ENCODE measurements at places on chromosomes 12 and 14. TPM values are rescaled to one million over a fixed set of nuclear protein-coding genes. Genes with fewer than 3 reads are reported as not detected.
A peak's percentile ranks its signal among the peaks of the same experiment; 100 is the strongest.

- no peak overlapping the region for H3K4me3 ChIP-seq
- no peaks in the 10 kb centered on the region for H3K27me3 ChIP-seq
- no peak overlapping the region for H3K27ac ChIP-seq
- no peaks in the 10 kb centered on the region for H3K4me1 ChIP-seq
- DNase-seq = no peak
These were observed 40.9 kb upstream of the GSG1 start for GRCh38 chr12:13144266-13144828.

DNA sequence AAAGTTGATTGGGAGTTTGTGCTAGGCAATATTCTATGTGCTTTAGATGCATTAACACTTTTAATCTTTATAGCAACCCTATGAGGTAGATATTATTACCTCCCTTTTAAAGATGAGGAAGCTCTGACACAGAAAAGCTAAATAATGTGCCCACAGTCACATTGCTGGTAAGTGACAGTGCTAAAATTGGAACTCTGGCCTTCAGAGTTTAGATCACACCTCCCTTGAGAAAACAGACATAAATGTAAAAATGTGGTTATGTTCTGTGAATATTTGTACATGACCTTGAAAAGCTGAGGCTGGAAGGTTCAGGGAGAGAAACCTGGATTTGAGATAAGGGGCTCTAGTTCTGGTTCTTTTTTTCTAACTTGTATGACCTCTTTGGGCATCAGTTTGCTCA is 1.9 kb downstream of the ABHD4 start:
- DNase-seq = no peak
- no peak overlapping the region for H3K4me3 ChIP-seq
- H3K36me3 ChIP-seq = peaks cover 26% of the 10 kb centered on the region
- no peak overlapping the region for H3K27ac ChIP-seq
- H3K4me1 ChIP-seq = peaks cover 15% of the 10 kb centered on the region
- peaks cover 9% of the 10 kb centered on the region for H3K27me3 ChIP-seq

DNA sequence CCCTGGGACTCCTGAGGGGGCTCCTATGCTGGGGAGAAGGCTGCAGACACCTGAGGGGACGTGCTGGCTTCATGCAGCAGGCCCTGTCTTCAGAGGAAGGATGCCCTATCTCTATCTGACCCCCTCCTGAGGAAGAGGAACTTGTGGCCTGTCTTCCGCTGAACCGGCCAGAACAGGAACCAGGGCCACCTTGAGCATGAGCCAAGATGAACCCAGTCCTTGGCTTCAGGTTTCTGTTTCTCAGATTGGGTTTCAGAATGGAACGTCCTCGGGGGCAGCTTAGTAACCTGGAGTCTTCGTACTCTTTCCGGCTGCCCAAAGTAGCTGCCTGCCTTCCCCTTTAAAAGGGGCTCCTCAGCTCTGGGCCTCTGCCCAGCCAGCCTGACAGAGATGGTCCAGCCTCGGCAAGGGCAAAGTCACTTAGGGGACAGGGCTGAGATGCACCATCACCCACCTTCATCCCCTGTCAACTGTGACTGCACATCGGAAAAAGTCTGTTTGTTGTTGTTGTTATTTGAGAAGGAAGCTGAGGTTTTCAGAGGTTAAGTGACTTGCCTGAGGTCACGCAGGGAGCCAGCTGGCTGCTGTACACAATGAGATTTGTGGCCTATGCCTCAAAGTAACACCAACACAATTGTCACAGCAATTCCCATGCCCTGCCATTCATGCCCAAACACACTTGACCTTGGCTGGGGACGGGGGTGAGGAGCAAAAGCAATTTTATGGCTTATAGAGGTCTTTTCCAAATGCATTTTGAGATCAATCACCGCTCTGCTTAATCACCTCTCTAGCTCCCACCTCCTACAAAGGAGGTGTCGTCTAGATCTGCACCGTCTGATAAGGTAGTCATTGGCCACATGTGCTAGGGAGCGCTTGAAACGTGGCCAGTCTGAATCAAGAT is 13.4 kb downstream of the ASB2 start:
- no peak for DNase-seq
- H3K27ac ChIP-seq = no peak overlapping the region
- H3K4me3 ChIP-seq = no peak overlapping the region
- H3K36me3 ChIP-seq = peaks cover 6% of the 10 kb centered on the region
- no peaks in the 10 kb centered on the region for H3K27me3 ChIP-seq
- H3K4me1 ChIP-seq = peaks cover 29% of the 10 kb centered on the region

- DNase-seq = no peak
- H3K36me3 ChIP-seq = no peaks in the 10 kb centered on the region
- H3K4me3 ChIP-seq = no peak overlapping the region
- H3K27ac ChIP-seq = no peak overlapping the region
- H3K4me1 ChIP-seq = no peaks in the 10 kb centered on the region
These were observed 699.4 kb upstream of the TMEM132C start for GRCh38 chr12:127567531-127567930.

DNA sequence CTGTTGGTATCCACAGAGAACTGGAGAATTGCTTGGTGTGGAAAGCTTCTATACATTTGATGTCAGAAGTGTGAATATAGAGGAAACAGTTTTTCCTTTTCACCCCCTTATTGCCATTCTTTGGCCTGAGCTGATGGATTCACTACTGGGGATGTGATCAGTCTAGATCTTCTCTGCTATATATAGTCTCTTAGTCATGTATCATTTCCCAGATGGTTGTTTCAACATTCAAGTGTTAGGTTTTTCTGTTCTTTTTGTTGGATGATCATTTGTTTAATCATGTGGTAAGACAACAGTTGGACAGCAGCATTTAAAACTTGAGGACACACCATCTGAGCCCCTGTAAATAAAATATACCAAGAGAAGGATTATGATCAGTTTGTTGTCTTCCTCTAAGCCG is 29.6 kb downstream of the TMX1 start:
- peaks cover 7% of the 10 kb centered on the region for H3K36me3 ChIP-seq
- no peak overlapping the region for H3K4me3 ChIP-seq
- no peaks in the 10 kb centered on the region for H3K27me3 ChIP-seq
- DNase-seq = no peak
- H3K27ac ChIP-seq = no peak overlapping the region

DNA sequence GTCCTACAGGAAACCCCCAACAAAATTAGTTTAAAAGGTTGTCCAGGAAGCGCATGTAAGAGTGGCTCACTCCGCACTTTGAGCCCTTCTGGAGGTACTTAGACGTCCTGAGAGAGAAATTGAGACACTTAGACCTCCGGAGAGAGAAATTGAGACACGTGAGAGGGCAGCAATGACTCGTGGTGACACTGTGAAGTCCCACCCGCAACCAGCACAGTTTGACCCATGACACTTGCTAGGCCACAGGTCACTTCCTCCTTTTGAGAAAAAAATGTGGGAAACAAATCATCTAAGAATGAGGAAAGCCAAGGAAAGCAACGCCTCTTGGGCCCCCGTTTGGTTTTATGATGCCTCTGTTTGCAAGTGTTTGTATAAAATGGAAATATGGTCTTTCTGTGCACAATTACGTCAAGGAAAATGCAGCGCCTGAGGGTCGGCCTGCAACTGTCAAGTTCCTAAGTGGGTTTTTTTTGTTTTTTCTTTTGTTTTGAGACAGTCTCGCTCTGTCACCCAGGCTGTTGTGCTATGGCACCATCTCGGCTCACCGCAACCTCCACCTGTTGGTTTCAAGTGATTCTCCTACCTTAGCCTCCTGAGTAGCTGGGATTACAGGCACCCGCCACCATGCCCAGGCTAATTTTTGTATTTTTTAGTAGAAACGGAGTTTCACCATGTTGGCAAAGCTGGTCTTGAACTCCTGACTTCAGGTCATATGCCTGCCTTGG is 13.6 kb upstream of the CDCA4 start:
- no peaks in the 10 kb centered on the region for H3K27me3 ChIP-seq
- H3K36me3 ChIP-seq = peaks cover 6% of the 10 kb centered on the region
- H3K27ac ChIP-seq = no peak overlapping the region
- no peak for DNase-seq

- no peak overlapping the region for H3K27ac ChIP-seq
- H3K4me1 ChIP-seq = peaks cover 38% of the 10 kb centered on the region
- DNase-seq = peak; percentile 77
- peaks cover 9% of the 10 kb centered on the region for H3K36me3 ChIP-seq
- H3K27me3 ChIP-seq = no peaks in the 10 kb centered on the region
- no peak overlapping the region for H3K4me3 ChIP-seq
These were observed 146.8 kb downstream of the EMP1 start for GRCh38 chr12:13343375-13343774.

DNA sequence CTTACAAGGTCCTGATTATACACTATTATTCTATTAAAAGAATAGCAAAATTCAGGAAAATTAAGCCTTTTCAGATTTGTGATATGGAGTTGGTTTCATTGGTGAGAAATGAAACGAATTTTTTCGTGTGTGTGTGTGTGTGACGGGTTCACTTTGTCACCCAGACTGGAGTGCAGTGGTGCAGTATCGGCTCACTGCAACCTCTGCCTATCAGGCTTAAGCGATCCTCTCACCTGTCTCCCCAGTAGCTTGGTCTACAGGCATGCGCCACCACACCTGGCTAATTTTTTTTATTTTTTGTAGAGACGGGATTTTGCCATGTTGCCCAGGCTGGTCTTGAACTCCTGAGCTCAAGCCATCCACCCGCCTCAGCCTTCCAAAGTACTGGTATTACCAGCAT is 9.7 kb downstream of the PCBP2 start:
- no peak overlapping the region for H3K27ac ChIP-seq
- H3K4me3 ChIP-seq = no peak overlapping the region

SCN8A gene
- 2.1 TPM for total RNA-seq

B4GALNT1 gene
- total RNA-seq = 0.40 TPM

TAS2R42 gene
- total RNA-seq = not detected

ADAM21 gene
- total RNA-seq = 0.37 TPM

PLEKHA5 gene
- total RNA-seq = 27.4 TPM

LHX5 gene
- not detected for total RNA-seq

MIP gene
- total RNA-seq = not detected
